ENCODE measurements at places on chromosomes 1 and 21.

- DNase-seq: no peak
Measured at GRCh38 chr1:62175568-62176179, 19.0 kb upstream of the L1TD1 start.

DNA sequence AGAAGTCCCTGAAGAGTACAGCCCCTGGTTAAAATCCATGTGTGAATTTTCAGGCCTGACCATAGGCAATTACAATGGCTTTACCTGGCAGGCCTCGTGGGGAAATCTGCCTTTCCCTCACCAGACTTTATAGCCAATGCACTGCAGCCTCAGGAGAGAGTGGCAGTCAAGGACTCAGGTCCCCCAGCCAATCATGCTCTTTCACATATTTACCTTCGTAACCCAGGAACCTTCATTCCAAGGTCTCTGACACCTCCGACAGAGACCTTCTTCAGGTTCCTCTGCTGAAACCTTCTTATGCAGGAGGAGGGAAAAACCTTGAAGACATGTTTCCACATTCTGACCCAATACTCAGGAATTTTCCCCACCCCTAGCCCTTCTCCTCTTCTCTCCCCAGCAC is 118.9 kb downstream of the FASLG start:
- no peak for DNase-seq

GRCh38 chr1:70039485-70039884 is 165.9 kb downstream of the LRRC40 start:
- no peak for DNase-seq

- DNase-seq: no peak
Measured at GRCh38 chr21:36750576-36750959, 51.7 kb downstream of the SIM2 start.

- DNase-seq: no peak
Measured at GRCh38 chr1:65440915-65441314, 20.4 kb downstream of the LEPR start.

GRCh38 chr1:227257964-227258363 is 60.3 kb downstream of the CDC42BPA start:
- no peak for DNase-seq

DNA sequence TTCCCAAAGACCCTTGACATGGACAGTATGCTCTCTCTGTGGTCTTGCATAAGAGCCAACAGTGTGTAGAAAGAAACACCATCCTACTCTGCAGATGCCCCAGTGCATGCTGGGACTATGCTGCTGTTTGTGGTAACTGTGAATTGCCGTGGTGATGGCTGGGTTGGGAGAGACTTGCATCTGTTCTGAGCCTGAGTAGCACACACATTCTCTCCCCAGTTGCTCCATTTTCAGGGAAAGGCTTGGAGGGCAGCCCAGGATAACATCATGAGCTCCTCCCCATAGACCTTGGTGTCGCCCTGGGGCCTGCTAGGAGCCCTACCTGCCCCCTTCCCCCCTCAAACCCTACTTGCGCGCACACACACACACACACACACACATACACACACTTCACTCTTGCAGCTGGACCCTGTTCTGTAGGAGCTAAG is 120.9 kb upstream of the IPO9 start:
- DNase-seq: peak; percentile 77

GRCh38 chr1:150233359-150234308 is 2.3 kb downstream of the ANP32E start:
- DNase-seq: no peak

DNA sequence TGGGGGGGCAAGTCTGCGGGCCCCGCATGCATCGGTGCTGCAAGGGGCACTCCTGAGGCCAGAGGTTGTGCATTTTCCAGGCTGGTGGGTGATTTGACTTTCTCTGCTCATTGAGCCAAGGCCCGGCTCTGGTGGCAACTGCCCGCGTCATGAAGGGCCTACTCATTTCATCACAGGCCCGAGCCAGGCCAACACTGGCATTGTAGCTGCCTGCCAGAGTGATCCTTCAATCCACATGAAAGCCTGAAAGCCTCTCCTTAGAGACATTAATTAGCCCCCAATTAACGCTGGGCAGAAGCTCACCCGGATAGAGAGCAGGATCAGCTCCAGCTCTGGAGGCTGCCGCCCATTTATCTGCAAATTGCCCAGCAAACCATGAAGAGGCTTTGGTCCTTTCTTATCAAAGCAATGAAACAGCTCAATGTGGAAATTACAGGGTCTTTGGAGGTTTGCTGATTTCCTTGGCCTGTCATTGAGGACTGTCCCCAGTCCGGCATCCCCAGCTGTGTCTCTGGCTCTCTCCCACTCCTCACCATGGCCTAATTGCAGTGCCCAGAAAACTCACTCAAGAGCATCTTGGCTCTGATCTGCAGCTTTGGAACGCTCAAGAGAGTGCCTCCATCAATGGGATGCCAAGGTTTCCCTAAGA is 50.4 kb upstream of the STUM start:
- DNase-seq: peak; percentile 31

Measured in posterior cingulate gyrus (tissue), 11 donors.